ENCODE measurements at places on chromosomes 2 and 18.
A peak's percentile ranks its signal among the peaks of the same experiment; 100 is the strongest.

GRCh38 chr2:102796337-102796736 is 34.5 kb downstream of the TMEM182 start:
- DNase-seq, result no peak
- no peaks in the 10 kb centered on the region for H3K4me1 ChIP-seq
- H3K27me3 ChIP-seq, result no peaks in the 10 kb centered on the region
- peaks cover 7% of the 10 kb centered on the region for H3K36me3 ChIP-seq
- H3K27ac ChIP-seq, result no peak overlapping the region
- no peak overlapping the region for H3K4me3 ChIP-seq

DNA sequence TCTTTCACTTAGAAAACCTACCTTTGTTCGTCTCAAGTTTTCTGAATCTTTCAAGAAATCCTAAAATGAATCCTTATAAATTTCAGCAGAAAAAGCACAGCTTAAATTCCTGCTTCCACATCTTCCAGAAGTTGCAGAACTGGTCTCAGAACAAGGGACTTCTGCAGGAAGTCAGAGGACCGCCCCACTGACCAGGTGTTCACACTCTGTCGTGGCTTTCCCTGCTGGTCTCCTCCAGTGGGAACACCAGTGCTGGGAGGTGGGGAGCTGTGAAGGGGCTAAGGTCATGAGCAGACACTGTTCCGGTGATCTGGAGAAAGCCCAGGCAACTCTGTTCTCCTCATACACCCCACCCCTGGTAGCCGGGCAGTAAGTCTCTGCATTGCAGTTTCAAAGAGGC is 3.5 kb downstream of the FAM110C start:
- H3K36me3 ChIP-seq, result no peaks in the 10 kb centered on the region
- H3K4me1 ChIP-seq, result peaks cover 21% of the 10 kb centered on the region
- peaks cover 23% of the 10 kb centered on the region for H3K27me3 ChIP-seq
- DNase-seq, result no peak
- H3K27ac ChIP-seq, result no peak overlapping the region
- H3K4me3 ChIP-seq, result no peak overlapping the region

DNA sequence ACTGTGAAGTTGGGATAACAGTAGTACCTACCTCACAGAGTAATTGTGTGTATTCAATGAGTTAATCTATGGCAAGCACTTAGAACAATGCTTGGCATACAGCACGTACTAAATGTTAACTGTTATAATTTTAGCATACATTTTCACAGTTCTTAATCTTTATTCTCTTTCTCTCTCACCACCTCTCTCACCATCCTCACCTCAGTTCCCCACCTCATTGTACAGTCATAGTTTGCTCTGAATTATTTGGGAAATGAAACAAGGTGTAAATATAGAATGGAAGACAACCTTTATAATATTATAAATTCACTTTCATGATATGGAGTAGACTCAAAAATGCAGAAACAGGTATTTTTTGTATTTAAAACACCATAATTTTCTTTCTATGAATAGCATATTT is 40.0 kb upstream of the DNAH7 start:
- no peak overlapping the region for H3K27ac ChIP-seq
- H3K36me3 ChIP-seq, result no peaks in the 10 kb centered on the region
- H3K4me1 ChIP-seq, result no peaks in the 10 kb centered on the region
- no peak for DNase-seq

GRCh38 chr2:19574778-19575260 is 216.4 kb upstream of the OSR1 start:
- no peaks in the 10 kb centered on the region for H3K27me3 ChIP-seq
- H3K4me3 ChIP-seq, result no peak overlapping the region
- no peaks in the 10 kb centered on the region for H3K4me1 ChIP-seq
- H3K27ac ChIP-seq, result no peak overlapping the region

GRCh38 chr2:28469947-28470535 is 25.8 kb upstream of the PLB1 start:
- H3K4me1 ChIP-seq, result peaks cover 7% of the 10 kb centered on the region
- no peaks in the 10 kb centered on the region for H3K27me3 ChIP-seq
- no peak overlapping the region for H3K4me3 ChIP-seq
- H3K36me3 ChIP-seq, result no peaks in the 10 kb centered on the region
- no peak for DNase-seq

- no peak for DNase-seq
- H3K27ac ChIP-seq, result no peak overlapping the region
- H3K27me3 ChIP-seq, result no peaks in the 10 kb centered on the region
- H3K36me3 ChIP-seq, result no peaks in the 10 kb centered on the region
Observed at GRCh38 chr2:56709181-56709580, 525.4 kb downstream of the CCDC85A start.

GRCh38 chr2:186617148-186617547 is 27.3 kb downstream of the ITGAV start:
- H3K4me1 ChIP-seq, result no peaks in the 10 kb centered on the region
- no peak overlapping the region for H3K4me3 ChIP-seq
- no peak for DNase-seq
- H3K36me3 ChIP-seq, result no peaks in the 10 kb centered on the region
- H3K27ac ChIP-seq, result no peak overlapping the region

DNA sequence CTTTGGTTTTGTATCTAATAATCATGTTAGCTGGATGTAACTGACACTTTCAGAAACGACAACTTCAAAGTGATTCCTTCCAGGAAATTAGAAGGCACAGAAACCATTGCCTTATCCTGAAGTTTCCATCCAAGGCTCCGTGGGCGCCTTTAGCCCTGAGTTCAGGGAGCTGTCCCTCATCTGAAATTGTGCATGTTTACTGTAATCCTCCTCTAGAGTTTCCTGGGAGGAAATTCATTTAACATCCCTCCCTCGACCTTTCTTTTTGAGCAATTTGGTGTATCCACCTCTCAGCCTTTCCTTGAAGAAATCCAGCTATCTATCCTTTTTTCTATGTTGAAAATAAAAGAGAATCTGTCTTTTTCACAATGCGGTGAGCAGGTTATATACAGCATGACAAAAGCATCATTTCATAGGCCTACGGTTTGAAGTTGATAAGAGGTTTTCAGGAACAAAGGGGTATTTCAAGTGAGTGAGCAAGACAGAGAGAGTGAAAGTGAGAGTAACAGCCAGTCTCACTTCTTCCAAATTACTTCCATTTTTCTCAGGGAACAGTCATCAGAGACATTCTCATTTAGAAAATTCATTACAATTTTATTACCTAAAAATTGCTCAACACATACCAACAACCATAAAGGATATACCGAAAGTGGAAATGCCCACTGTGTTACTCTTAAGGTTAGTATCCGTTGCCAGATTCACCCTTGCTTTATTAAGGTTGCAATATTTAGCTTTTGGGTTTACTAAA is 167.3 kb downstream of the MREG start:
- no peak overlapping the region for H3K27ac ChIP-seq
- H3K4me3 ChIP-seq, result no peak overlapping the region
- no peak for DNase-seq

- no peak overlapping the region for H3K4me3 ChIP-seq
- no peaks in the 10 kb centered on the region for H3K4me1 ChIP-seq
- H3K36me3 ChIP-seq, result no peaks in the 10 kb centered on the region
Observed at GRCh38 chr2:73033766-73034381, 37.6 kb downstream of the SFXN5 start.

DNA sequence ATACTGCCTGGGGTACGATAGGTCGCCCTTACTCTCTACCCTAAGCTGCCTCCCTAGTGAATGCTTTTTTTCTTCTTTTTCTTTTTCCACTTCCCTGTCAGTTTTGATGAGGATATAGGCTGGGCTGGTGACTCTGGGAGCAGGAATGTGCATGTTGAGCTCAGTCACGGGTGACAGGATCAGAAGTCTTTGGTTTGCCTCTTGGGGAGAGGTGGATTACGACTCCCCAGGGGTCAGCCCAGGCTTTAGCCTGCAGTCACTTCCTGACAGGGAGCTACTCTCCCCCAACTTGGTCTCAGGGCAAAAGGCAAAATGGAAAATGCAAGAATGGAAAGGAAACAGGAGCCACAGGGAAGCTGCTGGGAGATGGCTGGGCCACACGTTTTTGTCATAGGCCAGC is 57.3 kb downstream of the THNSL2 start:
- H3K27me3 ChIP-seq, result no peaks in the 10 kb centered on the region
- no peaks in the 10 kb centered on the region for H3K36me3 ChIP-seq
- DNase-seq, result no peak

- H3K4me3 ChIP-seq, result no peak overlapping the region
- no peaks in the 10 kb centered on the region for H3K4me1 ChIP-seq
- no peak overlapping the region for H3K27ac ChIP-seq
- no peaks in the 10 kb centered on the region for H3K36me3 ChIP-seq
- H3K27me3 ChIP-seq, result no peaks in the 10 kb centered on the region
Observed at GRCh38 chr18:66616523-66616983, 12.7 kb upstream of the CDH19 start.

DNA sequence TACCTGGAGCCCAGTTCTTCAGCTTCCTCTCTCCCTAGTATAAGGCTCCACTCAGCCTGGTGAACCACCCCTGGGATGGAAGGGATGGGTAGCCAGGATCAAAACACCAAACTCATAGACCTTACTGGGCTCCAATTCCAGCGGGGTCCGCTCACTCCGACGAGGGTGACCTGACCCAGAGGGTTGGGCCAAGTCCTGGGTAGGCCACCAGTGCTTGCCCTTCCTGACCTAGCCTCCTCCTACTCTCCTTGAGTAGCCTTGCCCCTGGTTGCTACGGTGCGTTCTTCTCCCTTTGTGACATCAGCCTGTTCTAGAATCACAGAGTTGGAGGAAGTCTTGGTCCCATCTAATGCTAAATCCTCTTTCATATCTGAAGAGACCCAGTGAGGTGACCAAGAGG is 537 bp upstream of the STAT4 start:
- H3K27ac ChIP-seq, result peak overlapping the region; percentile 92
- H3K4me3 ChIP-seq, result peak overlapping the region; percentile 63
- DNase-seq, result no peak
- H3K27me3 ChIP-seq, result no peaks in the 10 kb centered on the region
- peaks cover 16% of the 10 kb centered on the region for H3K36me3 ChIP-seq

- H3K27ac ChIP-seq, result no peak overlapping the region
- H3K4me1 ChIP-seq, result no peaks in the 10 kb centered on the region
- H3K27me3 ChIP-seq, result no peaks in the 10 kb centered on the region
- H3K4me3 ChIP-seq, result no peak overlapping the region
- no peak for DNase-seq
Observed at GRCh38 chr2:198763793-198764192, 693.9 kb downstream of the SATB2 start.

DNA sequence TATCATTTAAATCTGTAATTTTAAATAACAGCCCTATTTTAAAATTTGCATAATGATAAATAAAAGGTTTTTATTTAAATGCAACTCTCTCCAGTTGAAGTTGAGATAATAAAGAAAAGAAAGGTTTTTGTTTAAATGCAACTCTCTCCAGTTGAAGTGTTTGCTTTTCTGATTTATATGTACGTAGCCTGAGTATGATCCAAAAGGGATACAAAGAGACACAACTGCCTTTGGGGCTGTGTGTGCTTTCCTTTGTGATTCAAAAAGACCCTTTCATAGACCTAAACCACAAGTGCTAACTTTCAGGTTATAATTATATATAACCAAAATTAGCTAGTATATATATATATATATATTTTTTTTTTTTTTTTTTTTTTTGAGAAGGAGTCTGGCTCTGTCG is 76.2 kb upstream of the MFF start:
- H3K4me3 ChIP-seq, result no peak overlapping the region
- H3K27ac ChIP-seq, result no peak overlapping the region
- no peaks in the 10 kb centered on the region for H3K27me3 ChIP-seq
- H3K36me3 ChIP-seq, result no peaks in the 10 kb centered on the region
- H3K4me1 ChIP-seq, result no peaks in the 10 kb centered on the region
- no peak for DNase-seq

GRCh38 chr2:213491376-213491775 is 207.1 kb downstream of the SPAG16 start:
- H3K4me3 ChIP-seq, result no peak overlapping the region
- H3K4me1 ChIP-seq, result no peaks in the 10 kb centered on the region
- H3K36me3 ChIP-seq, result no peaks in the 10 kb centered on the region
- no peak for DNase-seq

DNA sequence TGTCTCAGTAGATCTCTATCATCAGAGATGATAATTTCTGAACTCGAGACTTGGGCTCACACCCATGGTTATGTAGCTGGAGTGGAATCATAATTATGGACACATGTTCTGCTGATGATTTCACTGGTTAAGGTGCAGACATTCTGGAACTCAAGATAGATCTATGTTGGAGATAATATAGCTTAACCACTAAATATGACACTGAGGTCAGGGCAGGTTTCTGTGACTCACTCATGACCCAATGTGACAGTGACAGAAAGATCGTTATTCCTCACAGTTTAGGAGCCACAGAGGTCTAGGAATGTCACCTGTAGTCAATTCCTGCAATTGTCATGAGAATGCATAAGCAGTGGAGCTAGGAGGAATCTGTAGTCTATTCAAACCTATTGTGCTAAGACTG is 828.6 kb downstream of the TRIB2 start:
- H3K27ac ChIP-seq, result no peak overlapping the region
- no peak for DNase-seq
- H3K4me1 ChIP-seq, result no peaks in the 10 kb centered on the region
- no peak overlapping the region for H3K4me3 ChIP-seq

DNA sequence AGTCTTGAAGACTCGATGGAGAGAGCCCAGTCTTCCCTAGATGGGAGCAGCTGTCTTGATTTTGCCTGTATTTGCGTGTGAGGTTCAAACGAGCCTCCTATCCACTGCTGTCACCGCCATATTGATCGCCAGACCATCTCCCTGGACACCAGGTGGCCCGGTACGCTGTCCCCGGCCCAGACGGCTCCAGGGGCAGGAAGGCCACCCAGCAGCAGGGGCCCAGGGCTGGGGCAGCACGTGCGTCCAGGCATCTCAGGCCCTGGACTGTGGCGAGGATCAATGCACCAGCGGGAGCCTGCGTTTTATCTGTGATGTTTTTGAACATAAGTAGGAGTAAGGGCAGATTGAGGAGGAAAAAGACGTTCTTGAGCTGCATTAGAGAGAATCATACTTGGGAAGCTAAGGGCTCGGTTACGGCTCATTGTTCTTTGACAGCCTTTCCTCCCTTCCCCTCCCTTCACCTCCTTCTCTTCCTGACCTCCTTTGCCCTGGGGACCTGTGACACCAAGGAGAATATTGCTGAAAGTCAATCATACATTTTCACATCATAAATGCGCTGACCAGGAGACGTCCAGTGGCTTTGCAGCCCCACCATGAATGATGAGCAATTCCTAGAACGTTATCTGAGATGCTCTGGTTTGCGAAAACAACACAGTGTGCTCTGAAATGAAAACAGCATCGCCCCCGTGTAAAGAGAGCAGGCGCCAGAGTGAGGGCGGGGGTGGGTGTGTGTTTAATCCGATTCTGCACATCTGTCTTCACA is 711.2 kb upstream of the SALL3 start:
- H3K36me3 ChIP-seq, result no peaks in the 10 kb centered on the region
- no peak for DNase-seq
- H3K4me3 ChIP-seq, result no peak overlapping the region
- H3K27me3 ChIP-seq, result no peaks in the 10 kb centered on the region
- no peak overlapping the region for H3K27ac ChIP-seq

GRCh38 chr2:151096235-151096634 is 165.4 kb downstream of the RBM43 start:
- H3K27me3 ChIP-seq, result no peaks in the 10 kb centered on the region
- DNase-seq, result no peak
- no peaks in the 10 kb centered on the region for H3K4me1 ChIP-seq
- no peak overlapping the region for H3K4me3 ChIP-seq

Measured in natural killer cell (primary cell).